ENCODE measurements at places on chromosomes 16 and 17.

GRCh38 chr16:1123525-1124230 is 27.6 kb upstream of the C1QTNF8 start:
- no peak for DNase-seq

- no peak for DNase-seq
Measured at GRCh38 chr16:78925083-78925767, 675.3 kb downstream of the MAF start.

DNA sequence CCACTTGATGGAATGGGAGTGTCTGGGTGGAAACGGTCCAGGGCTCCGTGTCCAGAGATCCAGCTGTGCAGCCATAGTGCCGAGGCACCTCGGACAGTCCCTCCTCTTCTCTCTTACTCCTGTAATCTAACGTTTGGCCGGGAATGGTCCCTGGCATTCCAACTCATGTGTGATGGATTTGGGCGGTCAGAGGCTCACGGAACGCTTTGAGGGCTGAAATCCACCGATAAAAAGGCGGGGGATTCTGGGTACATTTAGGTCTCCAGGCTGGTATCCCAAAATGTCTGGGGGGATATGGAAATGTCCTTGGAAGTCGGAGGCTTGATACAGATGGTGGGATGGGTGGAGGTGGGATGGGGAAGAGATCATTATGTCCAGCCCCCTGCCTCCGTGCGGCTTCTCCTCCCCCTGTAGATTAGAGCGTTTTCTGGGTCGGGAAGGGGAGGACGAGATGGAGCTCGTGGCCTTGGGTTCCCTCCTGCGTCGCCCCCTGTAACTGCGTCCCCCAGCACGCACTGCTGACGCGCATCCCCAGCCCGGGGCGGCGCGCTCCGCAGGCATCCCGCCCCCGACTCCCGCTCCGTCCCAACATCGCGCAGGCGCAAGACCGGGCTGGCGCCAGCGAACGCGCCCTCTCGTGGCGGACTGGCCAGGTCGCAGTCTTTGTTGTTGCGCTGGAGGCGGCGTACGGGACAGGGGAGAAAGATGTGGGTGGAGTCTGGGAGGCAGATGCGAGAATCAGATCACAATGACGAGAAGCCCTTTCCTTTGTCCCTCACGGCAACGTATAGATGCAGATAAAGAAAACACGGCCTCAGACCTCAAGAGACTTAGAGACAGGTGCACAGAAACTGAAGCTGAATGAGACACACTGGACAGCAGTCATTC is 4.5 kb upstream of the SGCA start:
- DNase-seq, result peak; percentile 76

- no peak for DNase-seq
Measured at GRCh38 chr17:63881935-63882601, at the start of gene GH2. GH2 (minus strand) TSS chr17:63881944; CDS start chr17:63881801, 143 bp downstream.

Data from NCI-H2081 treated with DMSO at 0.1 percent for 48 hours (cell line).